Neuronal stem cell (in vitro differentiated cells): ENCODE measurements at places on chromosomes 3 and 15.

- H3K36me3 ChIP-seq, result no peaks in the 10 kb centered on the region
- no peak overlapping the region for H3K27ac ChIP-seq
- H3K4me1 ChIP-seq, result no peaks in the 10 kb centered on the region
- H3K4me3 ChIP-seq, result no peak overlapping the region
Observed at GRCh38 chr3:128374746-128375445, 91.8 kb downstream of the DNAJB8 start.

DNA sequence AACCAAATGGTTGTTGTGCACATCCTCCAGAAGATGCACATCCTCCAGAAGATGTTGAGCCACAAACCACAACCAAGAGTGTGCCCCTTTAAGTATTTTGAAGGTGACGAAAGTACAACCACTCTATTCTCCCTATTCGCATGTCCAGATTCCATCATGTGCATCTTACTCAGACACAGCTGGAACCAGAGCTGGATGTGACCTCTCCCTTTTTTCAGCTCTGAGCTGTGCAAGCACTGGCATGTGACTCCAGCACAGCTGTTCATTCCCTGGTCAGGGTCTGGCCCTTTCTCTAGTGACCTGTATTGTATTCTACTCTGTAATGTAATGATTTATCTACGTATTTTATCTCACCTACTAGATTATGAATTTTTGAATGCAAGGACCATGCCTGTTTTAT, 29.3 kb upstream of the DLG1 start:
- DNase-seq, result no peak
- peaks cover 4% of the 10 kb centered on the region for H3K4me1 ChIP-seq
- no peak overlapping the region for H3K27ac ChIP-seq

DNA sequence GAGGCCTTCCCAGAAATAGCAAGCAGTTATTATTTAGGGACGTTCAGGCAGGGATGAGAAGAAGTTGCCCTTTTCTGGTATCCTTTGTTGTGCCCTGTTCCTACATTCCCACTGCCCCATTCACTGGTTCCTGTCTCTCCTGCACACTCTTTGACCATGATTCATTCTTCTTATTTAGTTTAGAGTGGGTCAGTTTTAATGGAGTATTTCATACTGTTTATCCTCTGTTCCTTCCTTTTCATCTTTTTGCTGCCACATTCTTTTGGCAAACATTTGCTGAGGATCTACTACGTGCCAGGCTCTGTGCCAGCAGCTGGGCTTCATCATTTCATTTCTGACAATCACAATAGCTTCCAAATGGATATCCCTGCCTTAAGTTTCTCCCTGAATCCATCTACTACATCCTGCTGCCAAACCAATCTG, 11.8 kb upstream of the EID1 start:
- no peaks in the 10 kb centered on the region for H3K36me3 ChIP-seq
- no peaks in the 10 kb centered on the region for H3K27me3 ChIP-seq
- H3K4me3 ChIP-seq, result no peak overlapping the region
- no peak overlapping the region for H3K27ac ChIP-seq

GRCh38 chr15:40044717-40045571, 6.0 kb upstream of the SRP14 start:
- peak; percentile 56 for DNase-seq
- H3K36me3 ChIP-seq, result no peaks in the 10 kb centered on the region
- no peak overlapping the region for H3K27ac ChIP-seq
- no peak overlapping the region for H3K4me3 ChIP-seq
- no peaks in the 10 kb centered on the region for H3K27me3 ChIP-seq

DNA sequence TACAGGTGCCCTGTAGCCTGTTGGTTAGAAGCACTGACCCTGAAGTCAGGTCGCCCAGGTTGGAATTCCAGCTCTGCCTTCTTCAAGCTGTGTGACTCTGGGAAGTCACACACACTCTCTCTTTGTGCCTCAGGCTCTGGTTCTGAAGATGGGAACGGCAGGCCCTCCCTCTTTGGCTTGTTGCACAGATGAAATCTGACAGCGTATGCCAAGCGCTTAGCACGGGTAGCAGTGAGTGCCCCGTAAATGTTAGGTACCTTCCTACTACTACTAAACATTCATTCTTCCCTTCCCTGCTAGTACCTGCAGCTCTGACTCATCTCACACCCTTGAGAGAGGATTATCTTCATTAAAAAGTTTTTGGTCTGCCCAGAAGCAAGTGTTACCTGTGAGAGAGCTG, 139.0 kb downstream of the PGPEP1L start:
- H3K27ac ChIP-seq, result no peak overlapping the region
- no peaks in the 10 kb centered on the region for H3K27me3 ChIP-seq
- DNase-seq, result no peak
- peaks cover 13% of the 10 kb centered on the region for H3K4me1 ChIP-seq
- no peaks in the 10 kb centered on the region for H3K36me3 ChIP-seq
- H3K4me3 ChIP-seq, result no peak overlapping the region

- no peak for DNase-seq
- H3K4me3 ChIP-seq, result no peak overlapping the region
- no peaks in the 10 kb centered on the region for H3K36me3 ChIP-seq
- peaks cover 3% of the 10 kb centered on the region for H3K4me1 ChIP-seq
- no peak overlapping the region for H3K27ac ChIP-seq
Observed at GRCh38 chr3:192331749-192332385, 395.5 kb downstream of the FGF12 start.
